Gastroesophageal sphincter (tissue), 4 donors: ENCODE measurements at places on chromosomes 1 and 21. TPM values are rescaled to one million over a fixed set of nuclear protein-coding genes. Genes with fewer than 3 reads are reported as not detected.

Gene SPATA1
- total RNA-seq: not detected

- ATAC-seq: no peak
Observed at GRCh38 chr1:201736707-201737320, 92.1 kb upstream of the IPO9 start.

DNA sequence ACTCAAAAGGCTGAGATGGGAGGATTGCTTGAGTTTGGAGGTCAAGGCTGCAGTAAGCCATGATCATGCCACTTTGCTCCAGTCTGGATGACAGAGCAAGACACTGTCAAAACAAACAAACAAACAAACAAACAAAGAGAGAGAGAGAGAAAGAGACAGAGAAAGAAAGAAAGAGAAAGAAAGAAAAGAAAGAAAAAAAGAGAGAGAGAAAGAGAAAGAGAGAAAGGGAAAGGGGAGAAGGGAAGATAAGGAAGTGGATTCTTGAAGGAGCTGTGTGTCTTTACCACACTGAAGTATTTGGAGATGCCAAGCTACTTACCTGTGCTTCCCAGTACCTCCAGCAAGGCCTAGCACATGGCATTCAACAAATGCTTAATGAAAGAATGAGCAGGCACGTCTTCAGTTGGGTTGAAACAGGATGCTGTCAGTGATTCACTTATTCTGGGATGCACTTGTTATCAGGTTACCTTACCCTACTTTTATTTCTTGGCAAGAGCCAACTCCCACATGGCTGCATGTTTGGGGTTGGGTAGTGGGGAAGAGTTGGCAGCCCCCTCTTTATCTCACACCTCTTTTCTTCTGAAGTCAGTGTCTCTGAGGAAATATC lies 28.8 kb downstream of the CD101 start:
- ATAC-seq: no peak

GRCh38 chr1:19644681-19645410 lies 735 bp downstream of the NBL1 start:
- peak; percentile 10 for ATAC-seq

Gene TMEM82
- not detected for total RNA-seq
